Trophoblast cell (in vitro differentiated cells and primary cell): ENCODE measurements at places on chromosomes 2 and 18.

- DNase-seq: no peak
Observed at GRCh38 chr2:98737848-98738247, 6.9 kb upstream of the MGAT4A start.

DNA sequence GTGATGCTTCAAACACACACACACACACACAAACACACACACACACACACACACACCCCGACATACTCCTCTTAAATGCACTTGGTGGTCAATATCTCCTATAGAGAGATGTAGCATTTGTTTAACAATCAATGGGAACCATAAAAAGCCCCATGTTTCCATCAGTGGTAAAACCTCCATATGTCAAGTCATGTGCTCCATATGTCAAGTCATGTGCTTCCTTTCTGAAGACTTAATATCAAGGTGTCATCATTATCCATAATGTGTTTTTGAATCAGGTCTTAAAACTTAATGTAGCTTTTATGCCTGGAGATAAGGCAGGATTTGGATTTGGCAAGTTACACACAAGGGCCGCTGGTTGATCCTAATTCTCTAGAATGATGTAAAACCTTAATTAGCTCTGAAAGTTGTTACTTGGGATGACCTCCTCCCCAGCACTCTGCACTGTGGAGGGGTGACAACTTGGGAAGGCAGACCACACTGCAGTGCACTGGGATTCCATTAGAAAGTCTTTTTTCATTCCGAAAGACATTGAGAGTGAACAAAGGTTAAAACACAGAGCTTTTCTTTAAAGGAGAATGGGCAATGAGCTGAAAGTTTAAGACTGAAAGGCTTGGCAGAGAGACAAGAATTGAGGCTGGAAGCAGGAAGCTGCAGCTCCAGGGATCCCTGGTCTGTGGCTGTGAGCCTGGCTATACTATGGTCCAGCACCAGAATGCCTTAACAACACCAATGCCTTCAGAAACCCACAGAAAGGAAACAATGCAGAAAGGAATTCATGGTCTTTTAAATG lies 26.4 kb downstream of the ALK start:
- no peak for DNase-seq

DNA sequence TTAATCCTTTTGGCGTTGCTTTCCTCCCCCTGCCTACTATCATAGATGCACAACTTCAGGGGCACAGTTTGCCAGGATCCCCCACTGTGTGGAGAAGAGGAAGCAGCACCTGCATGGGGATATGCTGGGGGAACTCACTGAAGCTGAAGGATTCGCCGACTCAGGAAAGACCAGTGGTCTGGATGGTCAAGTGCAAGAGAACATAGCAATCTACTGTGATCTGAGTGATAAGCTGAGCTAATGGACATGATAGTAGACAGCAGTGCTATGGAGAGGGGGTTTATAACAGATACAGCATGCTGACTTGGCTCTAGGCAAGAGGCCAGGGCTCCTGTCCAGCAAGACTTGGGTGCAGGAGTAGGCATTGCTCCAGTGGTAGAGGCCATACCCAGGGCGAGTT lies 124.4 kb upstream of the NRP2 start:
- DNase-seq: no peak

DNA sequence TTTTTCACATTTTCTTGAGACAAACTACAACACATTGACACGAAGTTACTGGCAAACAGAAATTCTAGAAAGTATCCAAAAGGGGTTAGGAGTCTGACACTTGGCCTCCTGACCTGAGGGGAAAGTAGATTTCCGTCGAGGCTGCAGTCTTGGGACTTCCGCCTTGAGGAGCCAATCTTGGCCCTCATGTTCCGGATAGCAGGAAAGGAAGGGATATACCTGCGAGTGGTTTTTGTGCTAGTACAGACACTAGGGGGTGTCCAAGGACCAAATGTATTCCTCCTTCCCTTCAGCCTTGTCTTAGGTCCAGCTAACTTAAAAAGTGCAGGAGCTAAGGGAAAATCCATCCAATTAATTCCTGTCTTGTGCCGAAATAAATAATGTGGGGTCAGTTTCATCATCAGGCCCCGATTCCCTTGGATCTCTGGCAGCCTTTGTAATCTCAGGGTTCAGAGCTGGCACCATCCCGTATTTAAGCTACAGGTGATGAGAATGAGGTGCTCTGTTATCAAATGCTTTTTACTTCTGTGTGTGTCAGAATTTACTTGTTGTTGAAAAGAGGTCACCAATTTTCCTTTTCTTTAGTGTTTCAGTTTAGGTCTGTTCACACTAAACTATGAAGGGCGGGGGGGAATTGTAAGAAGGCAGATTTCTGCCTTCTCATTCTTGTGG lies 330.2 kb upstream of the FANCL start:
- DNase-seq: peak; percentile 44

DNA sequence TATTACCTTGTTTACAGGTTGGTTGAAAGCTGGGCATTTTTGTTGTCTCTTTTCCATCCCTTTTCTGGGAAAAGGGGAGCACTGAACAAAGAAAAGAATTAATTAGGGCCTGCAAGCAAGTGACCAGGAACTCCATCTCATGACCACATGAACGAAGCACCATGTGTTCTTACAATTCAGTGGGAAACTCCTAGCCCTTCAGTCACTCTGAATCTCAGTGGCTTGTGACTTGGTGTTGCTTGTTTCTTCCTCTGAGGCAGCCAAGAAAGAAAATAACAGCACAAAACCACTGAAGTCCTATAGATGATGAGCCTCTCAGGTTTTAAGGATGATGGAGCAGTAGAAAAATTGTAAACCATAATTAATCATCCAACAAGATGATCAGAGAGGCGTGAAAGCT lies 129.1 kb upstream of the CAB39 start:
- DNase-seq: no peak

DNA sequence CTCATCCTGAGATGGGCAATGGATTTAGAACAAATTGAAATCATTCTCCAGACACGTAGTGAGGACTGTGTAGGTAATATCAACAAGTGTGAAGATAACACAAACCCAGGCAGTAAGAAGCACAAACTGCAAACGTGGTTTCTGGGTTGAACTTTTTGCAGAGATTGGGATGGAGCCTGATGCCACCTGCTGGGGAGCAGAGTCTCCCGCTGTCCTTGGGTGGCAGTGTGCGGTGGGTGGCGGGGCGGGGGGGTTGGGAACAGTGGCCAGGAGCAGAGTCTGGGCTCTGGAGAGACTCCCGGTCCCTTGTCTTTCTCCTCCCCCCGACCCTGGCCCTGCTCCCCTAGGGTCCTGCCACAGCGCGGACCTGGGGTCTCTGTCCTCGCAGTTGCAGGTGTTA lies 19.5 kb downstream of the TRAF3IP1 start:
- no peak for DNase-seq

- no peak for DNase-seq
Observed at GRCh38 chr2:237567276-237568029, 1.1 kb downstream of the PRLH start.

DNA sequence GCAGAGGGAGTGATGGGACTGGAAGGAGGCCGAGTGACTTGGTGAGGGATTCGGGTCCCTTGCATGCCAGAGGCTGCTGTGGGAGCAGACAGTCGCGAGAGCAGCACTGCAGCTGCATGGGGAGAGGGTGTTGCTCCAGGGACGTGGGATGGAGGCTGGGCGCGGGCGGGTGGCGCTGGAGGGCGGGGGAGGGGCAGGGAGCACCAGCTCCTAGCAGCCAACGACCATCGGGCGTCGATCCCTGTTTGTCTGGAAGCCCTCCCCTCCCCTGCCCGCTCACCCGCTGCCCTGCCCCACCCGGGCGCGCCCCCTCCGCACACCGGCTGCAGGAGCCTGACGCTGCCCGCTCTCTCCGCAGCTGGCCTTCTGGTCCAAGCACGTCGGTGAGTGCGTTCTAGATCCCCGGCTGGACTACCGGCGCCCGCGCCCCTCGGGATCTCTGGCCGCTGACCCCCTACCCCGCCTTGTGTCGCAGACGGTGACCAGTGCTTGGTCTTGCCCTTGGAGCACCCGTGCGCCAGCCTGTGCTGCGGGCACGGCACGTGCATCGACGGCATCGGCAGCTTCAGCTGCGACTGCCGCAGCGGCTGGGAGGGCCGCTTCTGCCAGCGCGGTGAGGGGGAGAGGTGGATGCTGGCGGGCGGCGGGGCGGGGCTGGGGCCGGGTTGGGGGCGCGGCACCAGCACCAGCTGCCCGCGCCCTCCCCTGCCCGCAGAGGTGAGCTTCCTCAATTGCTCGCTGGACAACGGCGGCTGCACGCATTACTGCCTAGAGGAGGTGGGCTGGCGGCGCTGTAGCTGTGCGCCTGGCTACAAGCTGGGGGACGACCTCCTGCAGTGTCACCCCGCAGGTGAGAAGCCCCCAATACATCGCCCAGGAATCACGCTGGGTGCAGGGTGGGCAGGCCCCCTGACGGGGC lies 4.6 kb downstream of the PROC start:
- peak; percentile 51 for DNase-seq

DNA sequence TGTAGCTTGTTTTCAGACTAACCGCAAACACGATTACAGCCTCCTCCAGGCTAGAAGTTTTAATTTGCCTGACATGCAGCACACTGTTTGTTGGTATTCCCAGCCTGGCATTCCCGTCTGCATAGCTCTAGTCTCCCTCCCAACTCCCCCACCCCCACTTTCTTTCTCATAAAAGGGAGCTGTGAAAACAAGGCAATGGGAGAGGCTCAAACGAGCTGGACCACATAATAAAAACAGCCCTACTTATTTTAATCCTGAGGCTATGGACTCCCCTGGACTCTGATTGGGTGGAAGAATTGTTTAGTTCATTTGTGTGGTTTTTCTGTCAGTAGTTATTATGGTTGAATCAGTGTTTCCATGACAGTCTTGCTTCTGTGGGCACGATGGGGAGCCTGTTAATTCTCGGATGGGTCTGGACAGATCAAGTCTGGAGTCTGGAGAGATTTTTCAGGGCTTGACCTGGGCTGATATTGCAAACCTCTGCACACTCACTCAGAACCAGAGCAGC lies 1.2 kb downstream of the STON1 start:
- DNase-seq: no peak

- DNase-seq: no peak
Observed at GRCh38 chr18:49061239-49061990, 110.7 kb upstream of the SMAD7 start.

DNA sequence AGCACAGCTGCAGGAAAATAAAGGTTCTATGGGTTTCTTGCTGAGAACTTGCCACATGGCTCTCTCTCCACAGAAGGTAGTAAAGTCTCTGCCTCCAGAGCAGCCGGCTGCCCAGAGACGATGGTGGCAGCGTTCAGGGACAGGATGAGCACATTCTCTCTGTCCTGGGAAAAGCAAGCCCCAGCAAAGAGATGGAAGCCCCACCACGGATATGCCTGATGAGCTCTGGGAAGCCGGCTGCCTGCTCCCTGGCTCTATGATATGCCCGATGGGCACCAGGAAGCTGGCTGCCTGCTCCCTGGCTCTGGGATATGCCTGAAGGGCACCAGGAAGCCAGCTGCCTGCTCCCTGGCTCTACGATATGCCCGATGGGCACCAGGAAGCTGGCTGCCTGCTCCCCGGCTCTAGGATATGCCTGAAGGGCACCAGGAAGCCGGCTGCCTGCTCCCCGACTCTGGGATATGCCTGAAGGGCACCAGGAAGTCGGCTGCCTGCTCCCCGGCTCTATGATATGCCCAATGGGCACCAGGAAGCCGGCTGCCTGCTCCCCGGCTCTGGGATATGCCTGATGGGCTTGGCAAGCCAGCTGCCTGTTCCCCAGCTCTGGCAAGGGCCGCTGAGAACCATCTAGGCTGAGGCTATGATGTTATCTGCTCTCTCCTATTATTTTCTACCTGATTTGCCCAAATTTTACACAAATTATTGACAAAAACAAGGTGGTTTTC lies 21.5 kb upstream of the SNTG2 start:
- DNase-seq: no peak

DNA sequence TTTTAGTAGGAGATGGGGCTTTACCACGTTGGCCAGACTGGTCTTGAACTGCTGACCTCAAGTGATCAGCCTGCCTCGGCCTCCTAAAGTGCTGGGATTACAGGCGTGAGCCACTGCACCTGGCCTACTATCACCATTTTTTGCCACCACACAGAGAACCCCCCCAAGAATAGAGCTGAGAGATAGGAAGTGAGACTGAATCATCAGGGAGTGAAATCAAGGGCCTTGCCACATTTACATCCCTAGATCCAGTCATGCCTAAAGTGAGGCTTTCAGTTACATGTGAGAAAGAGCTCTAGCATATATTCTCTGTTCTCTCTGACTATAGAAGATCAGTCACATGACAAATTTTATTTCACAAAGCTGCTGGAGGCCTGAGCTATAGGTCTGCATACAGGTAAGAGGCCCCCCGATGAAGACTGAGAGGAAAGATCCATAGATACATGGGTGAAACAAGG lies 28.0 kb upstream of the KCMF1 start:
- DNase-seq: no peak

DNA sequence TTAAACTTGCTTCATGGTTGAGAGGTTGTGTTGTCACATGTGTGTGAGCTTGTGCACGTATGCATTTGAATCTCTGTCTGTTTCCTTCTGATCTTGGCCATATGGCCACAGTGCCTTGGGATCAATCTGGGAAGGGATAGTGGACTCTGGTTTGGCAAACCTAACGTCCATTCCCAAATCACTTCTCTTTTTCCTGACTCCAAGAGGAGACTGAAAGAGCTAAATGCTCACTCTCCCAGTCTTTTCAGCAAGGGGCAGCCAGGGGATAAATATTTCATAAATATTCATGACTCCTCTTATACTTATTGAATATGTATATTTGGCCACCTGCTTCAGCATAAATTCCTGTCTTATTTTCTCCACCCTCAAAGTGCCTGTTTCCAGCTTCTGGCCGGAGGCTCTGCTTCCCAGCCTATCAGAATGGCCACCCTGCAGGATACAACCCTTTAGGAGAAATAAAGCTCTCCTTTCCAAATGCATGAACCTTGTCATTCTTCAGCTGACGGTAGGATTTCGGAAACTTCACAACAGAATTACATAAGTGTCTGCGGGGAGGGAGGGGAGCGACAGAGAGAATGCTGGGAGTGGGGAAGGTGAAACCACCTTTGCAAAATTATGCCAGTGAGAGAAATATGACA lies 112.2 kb upstream of the COPS8 start:
- DNase-seq: no peak

GRCh38 chr2:5322396-5322795 lies 369.8 kb upstream of the SOX11 start:
- no peak for DNase-seq

GRCh38 chr2:101698014-101698843 lies 722 bp downstream of the MAP4K4 start:
- DNase-seq: peak; percentile 57

DNA sequence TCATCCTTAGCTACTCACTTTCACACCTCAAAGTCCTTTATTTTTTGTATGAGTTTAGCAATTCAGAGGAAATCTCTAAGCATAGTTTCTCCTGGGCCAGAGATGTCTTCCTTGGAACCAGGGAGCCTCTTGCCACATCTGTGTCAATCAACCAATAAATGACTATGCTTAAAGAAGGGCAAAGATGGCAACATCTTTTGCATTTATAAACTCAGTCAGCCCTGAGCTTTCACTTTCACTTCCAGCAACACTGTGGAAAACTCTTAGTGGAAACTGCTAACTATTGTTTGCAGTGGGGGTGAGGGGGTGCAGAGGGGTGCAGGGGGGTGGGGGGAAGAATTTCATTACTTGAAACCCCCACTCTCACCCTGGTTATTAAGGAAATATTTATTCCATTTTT lies 3.4 kb downstream of the ACVR1C start:
- DNase-seq: no peak
